Hypothalamus (tissue), 51 donors: ENCODE measurements at places on chromosomes 4 and X.

DNA sequence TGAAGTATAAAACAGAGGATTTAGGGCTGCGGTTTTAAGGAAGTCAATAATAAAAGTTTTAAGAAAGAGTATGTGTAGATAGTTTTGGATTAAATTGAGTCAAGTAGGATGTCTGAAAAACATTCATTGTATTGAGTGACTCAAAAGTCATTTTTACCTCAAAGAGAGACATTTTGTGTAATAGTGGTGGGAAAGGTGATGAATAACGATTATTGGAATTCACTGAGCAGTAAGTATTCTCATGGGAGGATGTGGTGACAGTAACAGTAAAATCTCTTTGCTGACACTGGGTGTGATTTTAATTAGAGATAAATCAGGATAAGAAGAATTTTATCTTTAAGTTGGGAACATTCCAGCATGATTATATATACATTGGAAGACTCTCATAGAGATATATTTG lies 233.6 kb downstream of the PDHA2 start:
- DNase-seq: no peak

GRCh38 chrX:1883772-1884171 lies 268.9 kb downstream of the ASMT start:
- DNase-seq: no peak

DNA sequence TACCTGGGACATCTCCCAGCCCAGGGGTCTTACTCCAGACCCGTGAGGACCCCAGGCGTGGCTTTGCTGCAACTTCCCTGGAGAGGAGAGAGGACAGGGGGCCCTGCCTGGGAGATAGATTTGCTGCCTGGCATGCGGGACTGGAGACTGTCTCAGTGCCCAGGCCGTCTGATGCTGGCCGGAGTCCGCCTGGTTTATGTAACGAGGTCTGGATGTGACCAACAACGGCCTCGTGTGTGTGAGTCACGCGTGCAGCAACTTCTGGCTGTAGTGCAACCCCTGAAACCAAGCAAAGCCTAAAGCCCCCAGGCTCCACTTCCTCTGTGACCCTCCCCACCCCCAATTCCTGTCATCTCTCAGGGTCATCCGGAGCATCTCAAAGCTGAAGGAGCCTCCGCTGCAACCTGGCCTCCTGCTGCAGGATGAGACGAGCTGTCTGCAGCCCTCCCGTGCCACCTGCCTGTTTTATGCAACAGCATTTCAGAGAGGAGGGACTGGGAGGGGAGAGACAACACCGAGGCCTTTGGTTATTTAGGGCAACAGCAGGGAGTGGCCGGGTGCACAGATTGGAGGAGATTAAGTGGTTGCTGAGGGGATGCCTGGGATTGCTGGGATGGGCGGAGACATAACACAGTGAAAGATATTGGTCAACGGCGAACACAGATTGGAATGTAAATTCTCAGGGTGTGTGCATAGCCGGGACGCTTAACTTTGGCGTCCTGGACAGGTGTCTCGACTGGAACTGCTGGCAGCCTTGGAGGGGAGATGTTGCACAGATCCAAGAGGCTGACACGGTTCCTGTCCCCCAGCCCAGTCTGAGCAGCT lies 16.0 kb downstream of the XG start:
- no peak for DNase-seq

- DNase-seq: no peak
Observed at GRCh38 chr4:81505004-81505598, 33.4 kb upstream of the RASGEF1B start.

- no peak for DNase-seq
Observed at GRCh38 chr4:24434241-24434640, 150.1 kb downstream of the DHX15 start.

DNA sequence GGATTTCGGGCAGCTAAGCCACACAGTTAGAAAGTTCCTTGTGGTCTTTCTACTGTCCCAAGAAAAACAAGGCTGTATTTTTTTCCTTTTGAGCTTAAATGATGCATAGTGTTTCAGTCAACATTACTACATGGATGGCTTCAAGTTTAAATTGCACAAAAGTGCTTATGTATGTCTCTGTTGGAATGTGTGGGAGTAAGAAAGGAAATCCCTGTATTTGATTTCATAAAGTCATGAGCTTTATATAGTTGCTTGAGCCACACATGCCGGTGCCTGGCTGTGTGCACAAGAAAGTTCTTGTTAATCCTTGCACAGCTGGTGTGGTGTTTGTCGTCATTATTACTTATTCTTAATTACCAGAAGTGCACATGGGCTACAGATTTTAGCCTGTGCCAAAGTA lies 262.2 kb downstream of the ARHGAP10 start:
- DNase-seq: no peak

DNA sequence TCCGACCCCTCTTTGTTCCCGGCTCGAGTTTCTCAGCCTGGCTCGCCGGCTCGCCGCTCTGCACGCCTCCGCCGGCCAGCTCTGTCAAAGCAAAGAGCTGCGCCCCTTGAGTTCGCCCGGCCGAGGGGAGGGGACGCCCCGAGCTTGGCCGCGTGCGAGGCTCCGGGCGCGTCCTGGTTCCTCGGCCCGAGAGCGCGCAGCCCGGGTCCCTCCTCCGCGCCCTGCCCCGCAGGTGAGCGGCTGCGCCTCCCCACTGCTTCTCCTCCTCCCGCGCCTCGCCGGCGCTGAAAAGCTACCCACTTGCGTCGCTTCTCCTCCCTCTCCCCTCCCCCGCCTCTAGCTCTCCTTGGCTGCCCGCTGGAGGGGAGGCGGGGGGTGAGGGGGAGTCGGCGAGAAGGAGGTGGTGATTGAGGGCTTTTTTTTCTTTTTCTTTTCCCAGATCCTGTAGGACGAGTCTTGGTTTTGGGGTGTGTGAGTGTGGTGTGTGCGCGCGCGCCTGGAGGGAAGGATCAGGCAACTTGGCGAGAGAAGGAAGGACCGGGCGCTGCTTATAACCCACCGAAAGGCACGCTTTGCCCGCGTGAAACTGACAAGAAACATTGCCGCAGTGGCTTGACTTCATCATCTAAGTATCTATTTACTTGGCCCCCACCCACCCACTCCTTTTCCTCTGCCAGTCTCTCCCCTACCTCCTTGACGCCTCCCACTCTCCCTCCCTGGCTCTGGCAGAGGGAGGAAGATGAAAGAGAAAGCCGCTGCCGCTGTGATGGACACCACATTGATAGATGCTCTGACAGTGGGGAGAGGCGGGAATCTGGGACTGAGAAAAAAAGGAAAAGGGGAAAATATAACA lies at the start of gene LEF1:
Gene LEF1 (minus strand): TSS at position 262 of the 853 bp plus-strand sequence. CDS start 1,165 bp downstream, outside the sequence.
- DNase-seq: no peak

DNA sequence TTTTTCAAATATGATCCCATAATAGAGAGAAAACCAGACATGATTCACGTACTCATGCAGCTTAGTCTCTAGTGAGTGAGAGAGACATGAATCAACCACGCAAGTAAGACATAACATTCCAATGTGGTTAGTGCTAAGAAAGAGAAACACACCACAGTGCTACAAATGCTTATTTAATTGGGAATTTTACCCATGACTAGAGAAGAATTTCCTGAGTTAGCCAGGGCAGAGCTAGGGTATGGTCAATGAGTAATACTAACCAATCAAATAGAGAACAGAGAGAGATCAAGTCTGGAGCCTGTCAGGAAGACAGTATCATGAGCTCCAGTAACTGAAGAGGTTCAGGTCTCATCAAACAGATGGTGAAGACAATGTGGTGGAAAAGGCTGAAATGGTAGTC lies 495.2 kb downstream of the PDGFC start:
- no peak for DNase-seq

DNA sequence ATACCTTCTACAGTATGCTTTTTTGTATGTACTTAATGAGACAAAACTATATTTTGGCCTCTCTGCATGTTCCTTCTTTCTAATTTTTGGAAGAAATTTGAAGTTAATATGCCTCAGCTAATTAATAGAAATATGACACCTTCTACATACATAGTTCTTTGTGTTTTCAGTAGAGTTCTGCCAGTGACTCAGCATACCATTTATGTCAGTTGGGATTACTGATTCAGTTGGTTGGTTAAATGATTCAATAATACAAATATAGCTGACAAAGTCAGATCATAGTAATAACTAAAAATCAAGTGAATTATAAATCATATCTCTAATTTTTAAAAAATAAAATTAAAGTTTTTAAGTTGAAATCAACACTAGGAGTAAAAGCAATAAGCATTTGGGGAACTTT lies 16.8 kb downstream of the BTC start:
- DNase-seq: no peak

DNA sequence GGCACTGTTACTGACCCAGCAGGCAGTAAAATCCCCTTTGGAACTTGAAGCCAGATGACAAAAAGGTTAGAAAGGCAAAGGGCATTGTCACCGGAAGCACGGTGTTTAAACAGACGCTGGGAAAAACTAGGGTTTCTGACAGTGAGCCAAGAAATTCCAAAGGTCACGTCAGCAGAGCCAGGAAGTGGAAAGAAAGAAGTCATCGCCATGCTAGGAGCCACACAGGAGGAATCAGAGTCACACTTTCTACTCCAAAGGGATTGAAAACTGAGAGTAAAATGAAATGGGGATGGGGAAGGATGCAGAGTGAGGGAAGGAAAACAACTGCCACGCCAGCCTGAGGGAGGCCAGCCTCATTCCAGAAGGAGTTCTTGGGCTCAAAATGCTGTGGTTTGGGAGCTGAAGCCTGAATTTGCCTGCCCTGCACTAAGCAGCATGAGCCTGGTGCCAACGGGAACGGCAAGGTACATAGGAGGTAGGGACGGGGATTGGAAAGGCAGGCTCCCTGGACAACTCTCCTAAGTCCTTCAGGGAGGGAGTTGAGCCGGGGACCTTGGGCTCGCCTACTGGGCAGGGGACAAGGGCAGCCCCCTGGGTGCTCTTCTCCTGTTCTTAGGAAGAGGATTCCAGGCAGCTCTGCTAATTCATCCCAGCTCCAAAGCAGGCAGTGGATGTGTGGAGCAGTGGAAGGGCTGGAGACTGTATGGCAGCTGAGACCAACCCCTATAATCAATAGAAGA lies 66.8 kb downstream of the SOWAHB start:
- no peak for DNase-seq

GRCh38 chr4:6367371-6367851 lies 97.8 kb downstream of the WFS1 start:
- no peak for DNase-seq

GRCh38 chr4:123055943-123056342 lies 133.5 kb upstream of the NUDT6 start:
- no peak for DNase-seq

GRCh38 chr4:74294681-74295080 lies 13.6 kb upstream of the EPGN start:
- DNase-seq: no peak

DNA sequence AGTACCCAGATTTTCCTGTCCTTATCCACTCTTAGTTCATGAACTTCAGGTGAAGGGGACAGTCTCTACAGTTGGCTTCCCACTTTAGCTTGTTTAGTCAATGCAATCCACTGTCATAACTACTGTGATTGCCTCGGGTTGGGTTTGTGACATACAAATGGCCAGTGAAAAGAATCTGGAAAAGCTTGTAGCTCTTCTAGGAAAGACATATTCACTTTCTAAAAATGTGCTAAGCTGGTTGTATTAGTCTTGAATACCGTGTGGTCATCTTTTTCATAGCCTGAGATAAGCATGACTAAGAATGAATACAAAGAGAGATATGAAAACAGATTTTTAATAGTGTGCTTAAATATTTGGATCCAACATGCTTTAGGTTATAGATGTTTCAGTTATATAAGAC lies 1443.5 kb upstream of the IGFBP7 start:
- DNase-seq: no peak

DNA sequence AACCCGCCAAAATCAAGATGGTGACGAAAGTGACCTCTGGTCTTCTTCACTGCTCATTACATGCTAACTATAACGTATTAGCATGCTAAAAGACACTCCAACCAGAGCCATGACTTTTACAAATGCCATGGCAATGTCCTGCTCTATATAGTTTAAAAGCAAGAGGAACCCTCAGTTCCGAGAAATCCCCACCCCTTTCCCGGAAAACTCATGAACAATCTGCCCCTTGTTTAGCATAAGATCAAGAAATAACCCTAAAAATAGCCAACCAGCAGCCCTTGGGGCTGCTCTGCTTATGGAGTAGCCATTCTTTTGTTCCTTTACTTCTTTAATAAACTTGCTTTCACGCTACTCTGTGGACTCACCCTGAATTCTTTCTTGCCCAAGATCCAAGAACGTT lies 463.5 kb upstream of the FAM241A start:
- DNase-seq: no peak

DNA sequence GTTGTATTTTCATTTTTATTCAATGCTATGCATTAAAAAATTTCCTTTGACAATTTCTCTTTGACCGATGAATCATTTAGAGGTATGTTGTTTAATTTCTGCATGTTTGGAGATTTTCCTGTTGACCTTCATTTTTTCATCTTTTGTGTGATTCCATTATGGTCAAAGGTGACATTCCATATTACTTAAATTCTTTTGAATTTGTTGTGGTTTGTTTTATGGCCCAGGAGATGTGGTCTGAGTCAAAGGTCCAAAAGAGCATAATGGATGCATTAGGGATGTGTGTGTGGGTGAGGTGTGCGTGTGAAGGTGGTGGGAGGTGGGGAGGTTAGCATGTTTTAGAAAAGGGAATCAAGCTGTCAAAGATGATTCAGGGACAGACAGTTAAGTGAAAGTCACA lies 76.0 kb upstream of the GIMD1 start:
- no peak for DNase-seq

DNA sequence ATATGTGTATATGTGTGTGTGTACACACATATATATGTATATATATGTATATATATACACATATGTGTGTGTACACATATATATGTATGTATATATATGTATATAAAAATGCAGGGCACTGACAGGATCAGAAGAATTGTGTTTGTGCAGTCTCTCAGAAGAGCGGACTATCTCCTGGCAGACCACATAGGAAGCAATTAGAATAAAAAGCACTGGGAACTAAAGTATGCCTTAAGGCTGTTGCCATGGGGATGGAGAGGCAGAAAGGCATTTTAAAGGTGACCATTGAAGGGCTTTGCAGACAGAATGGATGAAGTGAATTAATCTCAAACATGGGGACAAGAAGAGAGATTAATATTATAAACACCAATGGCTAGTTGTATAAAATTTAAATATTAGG lies 33.7 kb upstream of the USP51 start:
- DNase-seq: no peak

DNA sequence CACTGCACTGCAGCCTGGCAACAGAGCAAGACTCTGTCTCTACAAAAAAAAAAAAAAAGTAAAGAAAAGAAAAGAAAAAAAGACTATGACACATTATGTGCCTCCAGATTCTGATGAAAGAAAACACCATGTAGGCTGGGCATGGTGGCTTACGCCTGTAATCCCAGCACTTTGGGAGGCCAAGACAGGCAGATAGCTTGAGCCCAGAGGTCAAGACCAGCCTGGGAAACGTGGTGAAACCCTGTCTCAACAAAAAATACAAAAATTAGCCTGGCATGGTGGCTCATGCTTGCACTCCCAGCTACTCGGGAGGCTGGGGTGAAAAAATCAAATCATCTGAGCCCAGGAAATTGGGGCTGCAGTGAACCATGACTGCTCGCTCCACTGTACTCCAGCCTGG lies 19.4 kb downstream of the THOC2 start:
- DNase-seq: no peak
